ENCODE measurements at places on chromosomes 13 and 19.
A peak's percentile ranks its signal among the peaks of the same experiment; 100 is the strongest.

GRCh38 chr19:16330806-16331690 lies 6.4 kb downstream of the KLF2 start:
- DNase-seq, result peak; percentile 67

GRCh38 chr19:23802290-23802689 lies 43.6 kb upstream of the ZNF681 start:
- DNase-seq, result peak; percentile 13

- no peak for DNase-seq
Measured at GRCh38 chr13:19169991-19170390, 11.6 kb downstream of the TUBA3C start.

DNA sequence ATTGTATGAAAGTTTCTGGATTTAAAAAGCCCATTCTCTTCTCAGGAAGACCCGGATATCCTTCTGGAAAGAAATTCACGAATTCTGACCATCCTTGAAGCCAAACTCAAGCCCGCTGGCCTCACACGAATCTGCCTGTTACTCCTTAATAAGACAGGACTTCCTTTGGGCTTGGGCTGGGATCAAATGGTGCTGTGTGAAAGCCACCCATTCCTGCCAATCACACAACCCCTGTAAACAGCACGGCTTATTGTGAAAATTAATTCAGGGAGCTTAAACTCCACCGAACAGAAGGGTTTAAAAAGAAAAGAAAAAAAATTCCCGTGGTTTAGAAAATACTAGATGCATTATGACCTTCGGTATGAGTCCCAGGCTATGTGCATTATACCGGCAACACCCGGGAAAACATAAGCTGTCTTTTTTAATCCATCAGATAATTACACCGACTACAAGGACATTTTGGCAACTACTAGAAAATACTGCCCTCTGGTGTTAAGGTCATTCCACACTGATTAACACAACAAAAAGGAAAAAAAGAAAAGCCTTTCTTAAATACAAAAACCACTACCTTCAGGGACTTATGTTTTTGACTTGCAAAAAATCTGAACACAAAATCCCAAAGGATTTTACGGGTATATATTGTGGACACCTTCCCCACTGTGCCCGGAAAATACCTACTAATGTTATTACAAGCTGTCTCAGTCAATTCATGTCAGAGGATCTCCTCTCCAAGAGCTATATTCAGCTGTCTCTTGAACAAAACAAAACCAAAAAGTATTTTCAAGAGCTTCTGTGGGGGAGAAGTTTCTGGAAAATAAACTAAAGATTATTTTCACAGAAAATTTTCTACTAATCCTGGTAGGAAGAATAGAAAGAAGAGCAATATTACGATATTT lies 76.0 kb upstream of the LSM14A start:
- peak; percentile 60 for DNase-seq

GRCh38 chr13:105514401-105514800 lies 1021.1 kb downstream of the EFNB2 start:
- no peak for DNase-seq

DNA sequence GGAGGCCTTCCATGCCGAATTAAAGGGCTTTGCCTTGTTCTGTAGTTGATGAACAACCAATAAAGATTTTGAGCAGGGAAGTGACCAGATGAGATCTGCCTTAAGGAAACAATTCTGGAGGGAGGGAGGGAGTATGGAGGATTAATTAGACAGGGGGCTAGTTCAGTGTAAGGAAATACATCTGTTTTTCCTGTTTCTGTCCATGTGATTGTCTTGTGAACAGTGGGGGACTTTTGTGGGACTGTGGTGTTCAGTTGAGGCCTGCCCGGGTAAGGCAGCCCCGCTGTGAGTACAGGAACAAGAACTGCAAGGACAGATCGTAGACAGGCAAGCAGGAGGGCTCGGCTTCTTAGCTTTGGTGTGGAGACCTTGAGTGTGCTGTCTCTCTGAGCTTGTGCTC lies 59.0 kb downstream of the DGKH start:
- no peak for DNase-seq

- peak; percentile 10 for DNase-seq
Measured at GRCh38 chr19:29596885-29597525, 9.1 kb upstream of the POP4 start.

- peak; percentile 56 for DNase-seq
Measured at GRCh38 chr13:97574926-97575325, 141.0 kb downstream of the RAP2A start.

DNA sequence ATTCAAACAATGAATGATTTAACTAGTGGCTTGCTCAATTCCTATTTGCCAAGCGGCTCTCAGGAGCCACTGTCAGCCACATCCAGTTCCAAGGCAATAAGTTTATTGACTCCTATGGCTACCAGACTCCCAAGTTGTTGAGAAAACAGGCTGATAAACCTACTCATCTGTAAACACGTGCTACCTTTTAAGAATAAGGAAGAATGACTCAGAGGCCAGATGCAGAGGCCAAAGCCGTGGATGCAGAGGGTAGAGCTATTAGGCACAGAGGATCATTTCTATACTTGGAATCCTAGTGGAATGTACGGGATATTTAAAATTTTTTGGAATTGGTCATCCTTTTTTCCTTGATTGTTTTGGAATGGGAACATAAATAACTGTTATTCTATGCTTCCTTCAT lies 1921.1 kb downstream of the OLFM4 start:
- DNase-seq, result no peak

DNA sequence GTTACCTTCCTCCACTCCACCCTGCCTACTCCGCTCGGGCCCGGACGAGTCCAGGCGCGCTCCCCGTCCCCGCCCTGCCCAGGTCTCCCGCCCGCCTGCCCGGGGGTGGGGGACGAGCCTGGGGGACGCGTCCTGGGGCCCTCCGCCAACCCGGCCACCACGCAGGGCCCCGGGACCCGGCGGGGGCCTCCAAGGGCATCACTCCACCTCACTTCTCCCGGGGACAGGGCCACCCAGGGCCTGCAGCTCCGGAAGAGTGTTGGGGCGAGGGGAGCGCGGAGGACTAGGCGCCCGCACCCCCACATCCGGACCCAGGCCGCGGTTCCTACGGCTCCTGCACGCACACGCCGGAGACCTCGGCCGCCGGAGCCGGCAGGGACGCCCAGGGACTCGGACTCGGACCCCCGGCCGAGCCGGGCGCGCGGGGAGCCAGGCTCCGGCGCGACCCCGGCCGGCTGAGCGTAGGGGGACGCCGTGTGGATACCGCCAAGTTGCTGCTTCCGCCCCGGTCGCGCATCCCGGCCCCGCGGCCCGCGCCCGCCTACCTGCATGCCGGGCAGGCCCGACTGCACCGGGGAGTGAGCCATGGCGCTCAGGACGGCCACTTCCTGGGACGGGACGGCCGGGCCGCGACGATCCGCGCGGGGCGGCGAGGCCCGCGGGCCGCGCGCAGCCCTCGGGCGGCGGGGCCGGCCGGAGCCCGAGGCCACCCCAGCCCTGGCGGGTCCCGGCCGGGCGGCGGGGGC lies 534 bp downstream of the STK24 start:
- no peak for DNase-seq

DNA sequence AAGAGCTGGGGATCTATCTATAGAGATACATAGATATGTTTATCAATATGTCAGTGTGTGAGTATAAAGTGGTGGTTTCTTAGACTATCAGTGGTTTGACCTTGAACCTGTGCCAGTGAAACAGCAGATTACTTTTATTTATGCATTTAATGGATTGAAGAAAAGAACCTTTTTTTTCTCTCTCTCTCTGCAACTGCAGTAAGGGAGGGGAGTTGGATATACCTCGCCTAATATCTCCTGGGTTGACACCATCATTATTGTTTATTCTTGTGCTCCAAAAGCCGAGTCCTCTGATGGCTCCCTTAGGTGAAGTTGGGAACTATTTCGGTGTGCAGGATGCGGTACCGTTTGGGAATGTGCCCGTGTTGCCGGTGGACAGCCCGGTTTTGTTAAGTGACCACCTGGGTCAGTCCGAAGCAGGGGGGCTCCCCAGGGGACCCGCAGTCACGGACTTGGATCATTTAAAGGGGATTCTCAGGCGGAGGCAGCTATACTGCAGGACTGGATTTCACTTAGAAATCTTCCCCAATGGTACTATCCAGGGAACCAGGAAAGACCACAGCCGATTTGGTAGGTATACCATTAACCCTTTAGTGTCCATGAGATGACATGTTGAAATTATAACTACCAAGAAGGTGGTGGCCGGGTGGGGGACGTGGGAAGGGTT lies 880 bp downstream of the FGF9 start:
- no peak for DNase-seq

GRCh38 chr19:7348587-7349230 lies at the start of gene ARHGEF18:
ARHGEF18 (plus strand) TSS chr19:7348937; CDS start chr19:7362891, 13,954 bp downstream.
- no peak for DNase-seq

DNA sequence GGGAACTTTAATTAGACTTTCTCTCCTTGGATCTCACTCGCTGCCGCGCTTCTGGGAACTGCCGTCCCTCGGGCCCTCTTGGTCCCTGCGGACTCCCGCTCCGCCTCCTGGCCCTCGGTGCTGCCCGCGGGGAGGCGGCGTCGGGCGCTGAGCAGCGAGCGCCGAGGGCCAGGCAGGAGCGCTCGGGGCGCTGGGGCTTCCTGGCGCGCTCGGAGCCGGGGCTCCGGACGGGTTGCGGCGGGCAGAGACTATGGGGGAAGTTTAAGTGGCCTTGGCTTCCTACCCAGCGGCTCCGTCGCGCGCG lies 704 bp downstream of the CHST8 start:
- no peak for DNase-seq

- DNase-seq, result no peak
Measured at GRCh38 chr13:75803164-75803611, 167.1 kb downstream of the LMO7 start.

GRCh38 chr13:112904436-112904960 lies 64.5 kb upstream of the MCF2L start:
- no peak for DNase-seq

GRCh38 chr19:54574051-54574450 lies 461 bp downstream of the LILRA2 start:
- DNase-seq, result no peak

GRCh38 chr13:79602936-79603335 lies 122.0 kb downstream of the NDFIP2 start:
- DNase-seq, result no peak

DNA sequence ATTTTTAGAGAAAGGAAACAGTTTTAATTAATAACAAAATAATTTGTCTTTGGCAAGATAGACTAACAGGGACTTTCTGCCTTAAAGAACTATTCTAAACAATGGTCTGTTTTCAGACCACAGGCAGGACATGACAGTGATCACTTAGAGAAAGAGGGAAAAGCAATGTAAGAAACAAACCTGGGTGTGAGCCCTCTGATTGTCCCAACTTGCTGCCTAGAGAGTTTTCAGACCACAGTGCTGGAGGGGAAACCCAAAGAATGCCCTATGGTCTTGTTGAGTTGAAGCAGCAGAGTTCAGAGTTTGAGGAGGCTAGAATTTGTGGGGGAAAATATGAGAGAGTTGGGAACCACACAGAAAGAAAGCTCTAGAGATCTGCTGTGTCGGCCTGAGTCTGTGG lies 38.1 kb downstream of the DGKH start:
- no peak for DNase-seq

All from mesenchymal stem cell (in vitro differentiated cells and primary cell).